ENCODE measurements at places on chromosomes 2 and 18.
A peak's percentile ranks its signal among the peaks of the same experiment; 100 is the strongest.

- peak; percentile 23 for DNase-seq
- no peaks in the 10 kb centered on the region for H3K4me1 ChIP-seq
- no peak overlapping the region for H3K27ac ChIP-seq
- no peaks in the 10 kb centered on the region for H3K36me3 ChIP-seq
- no peaks in the 10 kb centered on the region for H3K27me3 ChIP-seq
Observed at GRCh38 chr2:102449370-102449974, 23.6 kb upstream of the SLC9A4 start.

DNA sequence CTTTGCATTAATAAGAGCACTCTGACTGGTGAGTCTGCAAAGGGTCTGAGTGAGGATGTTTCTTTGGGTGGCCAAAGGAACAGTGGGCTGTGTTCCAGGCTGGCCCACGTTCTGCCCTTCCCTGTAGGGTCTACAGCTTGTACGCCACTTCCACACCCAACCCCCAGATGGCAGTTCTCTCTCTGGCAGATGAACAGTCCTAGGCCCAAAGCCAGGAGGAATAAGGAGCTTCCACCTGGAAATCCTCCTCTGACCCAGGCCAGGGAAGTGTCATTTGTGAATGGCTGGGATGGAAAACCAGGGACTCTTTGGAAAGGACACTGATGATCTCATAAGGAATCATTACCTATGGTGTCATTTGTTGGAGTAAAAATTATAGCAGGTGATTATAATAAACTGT, 6.6 kb downstream of the OTOF start:
- H3K27ac ChIP-seq = no peak overlapping the region
- no peaks in the 10 kb centered on the region for H3K27me3 ChIP-seq
- no peaks in the 10 kb centered on the region for H3K36me3 ChIP-seq
- no peaks in the 10 kb centered on the region for H3K4me1 ChIP-seq
- H3K4me3 ChIP-seq = no peak overlapping the region
- DNase-seq = no peak

DNA sequence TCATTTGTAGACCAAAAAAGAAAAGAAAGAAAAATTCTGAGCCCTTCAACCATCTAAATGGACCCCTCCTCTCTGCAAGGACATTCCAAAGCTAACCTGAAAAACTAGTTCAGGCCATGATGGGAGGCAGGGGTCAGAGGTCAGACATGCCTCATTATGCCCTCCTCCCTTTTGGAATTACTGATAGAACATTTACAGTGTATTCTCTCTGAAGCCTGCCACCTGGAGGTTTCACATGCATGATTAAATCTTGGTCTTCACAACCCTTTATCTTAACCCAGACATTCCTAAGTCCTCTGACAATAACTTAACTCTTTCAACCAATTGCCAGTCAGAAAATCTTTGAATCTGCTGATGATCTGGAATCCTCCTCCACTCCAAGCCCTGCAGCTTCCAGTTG, 86.0 kb downstream of the SPP2 start:
- no peak for DNase-seq
- H3K27ac ChIP-seq = no peak overlapping the region
- H3K4me1 ChIP-seq = no peaks in the 10 kb centered on the region
- no peaks in the 10 kb centered on the region for H3K27me3 ChIP-seq

- no peak for DNase-seq
- no peaks in the 10 kb centered on the region for H3K4me1 ChIP-seq
- no peaks in the 10 kb centered on the region for H3K36me3 ChIP-seq
- no peak overlapping the region for H3K4me3 ChIP-seq
- no peaks in the 10 kb centered on the region for H3K27me3 ChIP-seq
Observed at GRCh38 chr18:35436076-35436649, 59.0 kb upstream of the ZNF396 start.

GRCh38 chr18:55575066-55575465, 12.9 kb downstream of the TCF4 start:
- H3K27ac ChIP-seq = no peak overlapping the region
- no peaks in the 10 kb centered on the region for H3K27me3 ChIP-seq
- H3K4me1 ChIP-seq = no peaks in the 10 kb centered on the region

GRCh38 chr2:196515051-196515450, 124.5 kb upstream of the CCDC150 start:
- no peak overlapping the region for H3K4me3 ChIP-seq
- H3K27me3 ChIP-seq = no peaks in the 10 kb centered on the region
- no peaks in the 10 kb centered on the region for H3K36me3 ChIP-seq
- DNase-seq = no peak
- no peaks in the 10 kb centered on the region for H3K4me1 ChIP-seq

DNA sequence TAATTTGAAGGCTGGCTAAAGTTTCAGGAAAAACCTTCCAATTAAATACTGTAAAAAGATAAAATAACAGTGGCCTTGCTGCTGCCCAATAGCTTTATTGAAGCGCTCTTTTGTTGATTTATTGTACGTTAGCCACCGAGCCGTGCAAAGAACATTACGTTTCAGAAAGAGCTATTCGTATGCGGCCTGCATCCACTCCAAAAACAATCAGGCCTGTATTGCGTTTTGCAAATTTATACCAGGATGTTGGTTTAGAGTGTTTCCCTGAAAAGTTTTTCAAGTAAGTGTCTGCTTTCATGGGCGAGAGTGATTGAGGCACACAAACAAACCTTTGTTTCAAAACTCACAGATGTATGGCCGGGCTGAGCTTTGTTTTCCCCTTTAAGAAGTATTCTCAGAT, 257.2 kb upstream of the SALL3 start:
- no peaks in the 10 kb centered on the region for H3K36me3 ChIP-seq
- H3K4me3 ChIP-seq = no peak overlapping the region
- H3K27me3 ChIP-seq = no peaks in the 10 kb centered on the region
- no peaks in the 10 kb centered on the region for H3K4me1 ChIP-seq

- no peaks in the 10 kb centered on the region for H3K27me3 ChIP-seq
- no peaks in the 10 kb centered on the region for H3K4me1 ChIP-seq
- no peak overlapping the region for H3K4me3 ChIP-seq
- no peak for DNase-seq
Observed at GRCh38 chr2:860259-860855, 90.3 kb upstream of the SNTG2 start.

- DNase-seq = no peak
- peak overlapping the region; percentile 74 for H3K27ac ChIP-seq
- H3K27me3 ChIP-seq = no peaks in the 10 kb centered on the region
Observed at GRCh38 chr2:9179572-9180201, 26.9 kb upstream of the ASAP2 start.

DNA sequence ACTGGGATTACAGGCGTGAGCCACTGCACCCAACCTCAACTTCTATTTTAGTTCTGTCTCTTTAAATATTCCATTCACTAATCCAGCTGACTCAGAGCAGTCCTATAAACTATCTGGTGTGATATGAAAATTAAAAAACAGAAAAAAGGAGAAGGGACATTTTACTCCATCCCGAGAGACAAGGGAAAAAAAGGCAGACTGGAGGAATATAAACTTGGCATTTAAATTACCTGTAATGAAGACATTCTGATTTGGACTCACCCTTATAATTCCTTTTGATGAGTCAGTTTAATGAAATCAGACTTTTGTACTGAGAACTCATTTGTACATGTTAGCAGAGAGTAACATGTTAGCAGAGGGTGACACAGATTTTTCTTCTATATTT, 74.8 kb upstream of the RIOK3 start:
- no peaks in the 10 kb centered on the region for H3K36me3 ChIP-seq
- no peak for DNase-seq
- no peaks in the 10 kb centered on the region for H3K27me3 ChIP-seq
- H3K27ac ChIP-seq = no peak overlapping the region
- H3K4me3 ChIP-seq = no peak overlapping the region

GRCh38 chr2:40955635-40956034, 503.7 kb upstream of the SLC8A1 start:
- H3K36me3 ChIP-seq = no peaks in the 10 kb centered on the region
- H3K4me3 ChIP-seq = no peak overlapping the region
- H3K27me3 ChIP-seq = no peaks in the 10 kb centered on the region
- H3K4me1 ChIP-seq = no peaks in the 10 kb centered on the region

DNA sequence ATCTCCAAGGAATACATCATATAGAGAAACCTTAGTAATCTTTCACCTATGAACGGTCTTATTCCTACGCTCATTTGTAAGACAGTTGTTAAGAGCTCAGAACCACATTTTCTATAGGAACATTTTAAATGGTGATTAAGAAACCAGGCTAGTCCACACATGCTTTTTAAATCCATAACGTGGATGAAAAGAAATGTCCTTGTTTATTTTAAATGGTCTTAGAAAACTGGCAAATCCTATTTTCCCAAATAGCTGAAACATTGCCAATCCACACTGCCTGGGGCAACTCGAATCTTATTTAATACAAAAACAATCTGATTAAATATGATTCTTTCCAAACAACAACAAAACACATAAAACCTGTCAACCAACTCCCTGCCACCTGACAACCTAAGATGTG, 23.7 kb downstream of the METTL8 start:
- no peak overlapping the region for H3K27ac ChIP-seq
- DNase-seq = no peak
- H3K27me3 ChIP-seq = no peaks in the 10 kb centered on the region
- peaks cover 3% of the 10 kb centered on the region for H3K4me1 ChIP-seq
- no peaks in the 10 kb centered on the region for H3K36me3 ChIP-seq

DNA sequence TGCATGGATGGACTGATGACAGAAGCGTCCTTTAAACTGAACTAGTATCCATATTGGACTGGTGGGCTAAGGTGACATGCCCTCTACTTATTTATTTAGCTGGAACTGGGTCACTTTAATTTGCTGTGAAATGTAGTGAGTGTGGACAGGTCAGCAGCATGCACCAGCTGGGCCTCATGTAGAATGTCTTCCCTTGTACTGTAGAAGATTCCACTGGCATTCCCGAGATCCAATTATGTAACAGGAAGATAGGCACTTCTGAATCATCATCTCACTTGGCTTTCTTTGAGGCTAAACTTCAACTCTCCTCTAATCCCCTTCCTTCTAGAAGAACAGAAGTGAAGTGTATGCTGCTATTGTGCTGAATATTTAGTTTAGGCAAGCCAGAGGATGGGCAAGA, 296.2 kb downstream of the SLC8A1 start:
- no peak for DNase-seq
- no peaks in the 10 kb centered on the region for H3K4me1 ChIP-seq
- H3K36me3 ChIP-seq = no peaks in the 10 kb centered on the region
- no peak overlapping the region for H3K27ac ChIP-seq
- H3K27me3 ChIP-seq = no peaks in the 10 kb centered on the region

- no peaks in the 10 kb centered on the region for H3K27me3 ChIP-seq
- H3K36me3 ChIP-seq = no peaks in the 10 kb centered on the region
- DNase-seq = no peak
- H3K4me3 ChIP-seq = no peak overlapping the region
Observed at GRCh38 chr2:19886261-19886660, 15.5 kb downstream of the TTC32 start.

- peak; percentile 49 for DNase-seq
- H3K27me3 ChIP-seq = no peaks in the 10 kb centered on the region
- H3K27ac ChIP-seq = no peak overlapping the region
- no peaks in the 10 kb centered on the region for H3K4me1 ChIP-seq
- no peak overlapping the region for H3K4me3 ChIP-seq
Observed at GRCh38 chr2:134975281-134976009, 56.8 kb downstream of the CCNT2 start.

- no peaks in the 10 kb centered on the region for H3K27me3 ChIP-seq
- H3K4me1 ChIP-seq = peaks cover 3% of the 10 kb centered on the region
- no peaks in the 10 kb centered on the region for H3K36me3 ChIP-seq
- no peak for DNase-seq
- no peak overlapping the region for H3K27ac ChIP-seq
Observed at GRCh38 chr2:191152482-191153240, 1.9 kb upstream of the STAT4 start.

DNA sequence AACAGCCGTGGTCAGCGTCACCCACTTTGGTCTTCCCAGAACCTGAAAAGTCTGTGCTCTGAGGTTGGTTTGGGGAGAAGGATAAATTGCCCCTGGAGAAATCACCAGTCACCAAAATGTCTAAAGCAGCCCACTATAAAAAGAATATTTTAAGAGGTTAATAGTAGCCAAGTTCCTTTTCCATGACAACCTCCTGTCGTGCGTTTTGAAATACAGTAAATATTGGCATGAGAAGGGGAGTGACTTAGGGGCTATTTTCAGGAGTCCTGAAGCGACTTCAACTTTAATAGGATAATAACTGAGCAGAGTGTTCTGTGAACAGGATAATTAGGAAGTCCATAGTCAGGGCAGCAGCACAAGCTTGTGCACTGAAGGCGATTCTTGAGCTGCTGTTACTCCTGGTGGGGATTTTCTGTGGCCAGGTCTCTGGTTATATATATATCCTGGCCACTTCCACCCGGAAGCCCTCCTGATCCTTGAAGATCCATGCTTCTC, 49.3 kb downstream of the RNF144A start:
- H3K4me1 ChIP-seq = peaks cover 2% of the 10 kb centered on the region
- no peaks in the 10 kb centered on the region for H3K27me3 ChIP-seq
- no peak overlapping the region for H3K27ac ChIP-seq
- H3K4me3 ChIP-seq = no peak overlapping the region
- no peak for DNase-seq
- no peaks in the 10 kb centered on the region for H3K36me3 ChIP-seq

DNA sequence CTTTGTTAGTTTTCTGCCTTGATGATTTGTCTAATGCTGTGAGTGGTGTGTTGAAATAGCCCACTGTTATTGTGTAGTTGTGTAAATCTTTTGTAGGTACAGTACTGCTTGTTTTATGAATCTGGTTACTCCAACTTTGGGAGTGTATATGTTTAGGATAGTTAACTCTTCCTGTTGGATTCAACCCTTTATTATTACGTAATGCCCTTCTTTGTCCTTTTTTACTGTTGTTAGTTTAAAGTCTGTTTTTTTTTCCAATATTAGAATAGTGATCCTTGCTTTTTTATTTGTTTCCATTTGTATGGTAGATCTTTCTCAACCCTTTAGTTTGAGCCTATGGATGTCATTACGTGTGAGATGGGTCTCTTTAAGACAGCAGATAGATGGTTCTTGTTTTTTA, 261.5 kb upstream of the CDH2 start:
- no peak for DNase-seq
- no peaks in the 10 kb centered on the region for H3K36me3 ChIP-seq
- no peak overlapping the region for H3K4me3 ChIP-seq
- H3K27ac ChIP-seq = no peak overlapping the region
- H3K27me3 ChIP-seq = no peaks in the 10 kb centered on the region

DNA sequence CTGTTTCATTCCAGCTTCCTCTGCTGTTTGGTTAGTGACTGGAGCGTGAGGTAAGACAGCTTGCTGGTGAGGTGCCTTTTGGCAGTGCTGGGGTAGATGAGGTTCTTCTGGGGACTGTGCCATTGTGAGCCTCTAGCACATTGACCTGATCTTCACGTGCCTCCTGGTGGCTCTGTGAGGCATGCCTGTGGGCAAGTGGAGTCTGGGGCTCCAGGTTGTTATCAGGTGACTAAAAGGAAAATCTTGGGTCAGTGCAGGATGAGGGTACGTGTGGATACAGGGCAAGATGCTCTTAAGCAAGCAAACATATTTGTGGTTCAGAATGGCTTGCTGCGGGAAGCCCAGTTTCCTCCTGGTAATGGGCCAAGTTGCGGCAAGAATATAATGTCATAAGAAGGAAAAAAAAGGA, 75.4 kb downstream of the FHOD3 start:
- no peak for DNase-seq
- H3K4me1 ChIP-seq = no peaks in the 10 kb centered on the region
- no peaks in the 10 kb centered on the region for H3K27me3 ChIP-seq
- no peak overlapping the region for H3K27ac ChIP-seq
- no peak overlapping the region for H3K4me3 ChIP-seq
- H3K36me3 ChIP-seq = no peaks in the 10 kb centered on the region
